ENCODE measurements at places on chromosomes 6 and 20.

GRCh38 chr20:18712131-18712530 is 101.5 kb upstream of the SCP2D1 start:
- no peak for DNase-seq

DNA sequence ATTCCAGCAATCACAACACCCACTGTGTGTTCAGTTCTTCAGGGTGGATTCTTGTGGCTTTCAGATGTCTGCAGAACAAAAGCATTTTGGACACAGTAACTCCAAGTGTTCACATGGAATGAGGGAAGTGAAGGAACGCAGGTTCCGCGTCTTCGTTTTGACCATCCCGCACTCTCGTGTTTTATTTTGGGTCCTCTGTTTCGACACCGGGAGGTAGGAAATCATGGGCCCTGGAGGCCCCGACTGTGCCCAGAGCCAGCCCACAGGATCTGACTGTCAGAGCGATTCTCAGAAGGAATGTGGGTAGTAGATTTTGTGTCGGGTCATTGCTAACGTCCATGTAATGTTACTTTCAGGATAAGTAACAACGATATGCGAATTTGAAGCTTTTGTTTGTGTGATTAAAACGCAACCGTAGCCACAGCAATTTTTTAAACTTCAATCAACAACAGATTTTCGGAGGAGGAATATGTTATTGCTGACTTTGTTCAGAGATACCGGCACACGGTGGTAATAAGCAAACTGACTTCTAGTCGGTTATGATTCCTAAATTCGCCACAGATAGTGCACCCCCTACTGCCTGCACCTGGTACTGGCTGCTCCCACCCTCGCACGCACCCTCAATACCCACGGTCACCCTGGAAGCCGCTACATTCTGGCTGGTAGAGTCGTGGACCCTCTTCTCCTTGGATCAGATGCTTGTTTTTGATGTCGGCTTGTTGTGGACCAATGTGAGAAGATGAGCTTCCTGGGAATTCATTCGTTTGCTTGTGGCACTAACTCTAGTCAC is 10.5 kb downstream of the NPEPL1 start:
- no peak for DNase-seq

- no peak for DNase-seq
Measured at GRCh38 chr6:77036400-77036799, 426.9 kb downstream of the HTR1B start.

- no peak for DNase-seq
Measured at GRCh38 chr6:6712449-6713403, 124.2 kb downstream of the LY86 start.

- no peak for DNase-seq
Measured at GRCh38 chr20:35273449-35274171, 4.3 kb downstream of the MMP24OS start.

- DNase-seq: no peak
Measured at GRCh38 chr6:20589266-20589665, 55.0 kb downstream of the CDKAL1 start.

GRCh38 chr6:82877213-82878195 is 188.1 kb downstream of the UBE3D start:
- no peak for DNase-seq

DNA sequence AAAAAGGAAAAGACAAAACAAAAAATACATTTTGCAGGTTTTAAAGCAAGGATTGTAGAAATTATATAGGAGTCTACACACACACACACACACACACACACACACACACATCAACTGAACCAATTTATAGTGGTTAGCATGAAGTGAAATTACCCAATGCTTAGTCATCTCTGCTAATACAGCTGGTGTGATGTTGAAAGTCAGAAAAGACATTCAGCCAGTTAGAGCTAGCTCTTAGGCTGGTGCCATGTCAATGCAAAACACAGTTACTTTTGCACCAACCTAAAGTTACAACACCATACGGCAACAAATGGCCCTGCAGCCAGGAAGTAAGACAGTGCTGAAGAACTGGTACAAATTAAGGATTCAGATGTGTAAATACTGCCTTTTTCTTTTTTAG is 15.2 kb downstream of the FAM210B start:
- DNase-seq: no peak

DNA sequence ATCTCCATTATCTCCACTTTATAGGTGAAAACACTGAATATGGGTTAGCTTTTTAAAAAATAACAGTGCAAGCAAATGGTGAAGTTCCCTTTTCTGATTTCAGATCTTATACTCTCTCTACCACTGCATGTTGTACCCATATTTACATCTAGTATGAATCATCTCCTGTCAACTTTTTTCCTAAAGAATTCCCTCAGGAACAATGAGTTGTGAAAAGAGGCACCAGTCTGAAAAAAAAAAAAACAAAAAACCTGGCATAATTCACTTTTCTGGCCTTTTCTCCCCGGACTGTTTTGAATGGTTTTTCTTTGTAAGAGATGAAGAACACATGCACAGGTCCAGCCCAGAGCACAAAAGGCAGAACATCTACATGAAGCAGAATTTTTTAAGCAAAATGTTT is 596.0 kb downstream of the COL12A1 start:
- DNase-seq: no peak
